Endodermal cell (in vitro differentiated cells): ENCODE measurements at places on chromosomes 13 and 19. TPM values are rescaled to one million over a fixed set of nuclear protein-coding genes. Genes with fewer than 3 reads are reported as not detected.

DNA sequence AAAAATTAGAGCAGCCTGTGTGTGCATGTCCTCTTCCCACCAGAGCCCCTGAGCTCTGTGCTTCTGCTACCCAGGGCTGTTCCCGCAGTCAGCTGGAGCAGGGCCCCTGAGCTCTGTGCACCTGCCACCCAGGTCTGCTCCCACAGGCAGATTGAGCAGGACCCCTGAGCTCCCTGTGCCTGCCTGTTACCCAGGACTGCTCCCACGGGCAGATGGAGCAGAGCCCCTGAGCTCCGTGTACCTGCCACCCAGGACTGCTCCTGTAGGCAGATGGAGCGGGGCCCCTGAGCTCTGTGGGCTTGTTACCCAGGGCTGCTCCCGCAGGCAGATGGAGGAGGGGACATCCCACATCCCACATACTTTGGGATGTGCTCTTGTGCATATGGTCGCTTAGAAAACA, 186.8 kb upstream of the SOX1 start:
- H3K4me1 ChIP-seq: no peaks in the 10 kb centered on the region
- H3K27ac ChIP-seq: no peak overlapping the region
- H3K4me3 ChIP-seq: no peak overlapping the region
- peaks cover 18% of the 10 kb centered on the region for H3K27me3 ChIP-seq
- H3K36me3 ChIP-seq: no peaks in the 10 kb centered on the region

GRCh38 chr13:107205318-107206104, 637.6 kb upstream of the ARGLU1 start:
- no peak overlapping the region for H3K27ac ChIP-seq
- H3K4me3 ChIP-seq: no peak overlapping the region
- no peaks in the 10 kb centered on the region for H3K4me1 ChIP-seq
- H3K36me3 ChIP-seq: no peaks in the 10 kb centered on the region
- no peaks in the 10 kb centered on the region for H3K27me3 ChIP-seq

DNA sequence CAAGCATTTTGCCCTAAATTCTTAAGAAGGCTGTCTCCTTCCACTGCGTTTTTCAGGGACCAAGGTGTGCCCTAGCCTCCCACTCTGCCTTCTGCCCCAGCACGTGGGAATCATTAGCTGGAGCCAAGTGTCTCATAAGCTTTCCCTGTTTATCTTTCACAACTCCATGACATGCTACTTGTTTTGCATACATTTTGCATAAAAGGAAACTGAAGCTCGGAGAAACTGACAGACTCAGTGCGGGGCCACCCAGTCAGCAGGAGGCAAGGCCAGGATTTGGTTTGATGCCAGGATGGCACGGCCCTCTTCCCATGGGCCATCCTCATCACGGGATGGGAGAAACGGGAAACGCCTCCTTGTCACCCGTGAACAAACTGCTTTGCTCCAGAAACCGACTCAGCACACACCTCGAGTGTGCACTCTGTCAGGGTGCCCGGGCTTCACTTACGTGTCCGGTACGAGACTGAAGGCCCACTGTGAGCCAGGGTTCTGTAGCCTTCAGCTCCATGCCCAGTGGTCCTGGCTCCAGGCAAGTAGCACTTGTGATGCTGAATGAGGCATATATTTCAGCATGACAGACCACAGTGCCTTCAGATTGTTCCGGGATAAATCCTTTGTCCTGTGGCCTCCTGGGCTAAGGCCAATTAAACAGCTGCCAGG, 9.6 kb downstream of the CEBPA start:
- no peak overlapping the region for H3K4me3 ChIP-seq
- H3K36me3 ChIP-seq: no peaks in the 10 kb centered on the region
- DNase-seq: no peak
- no peak overlapping the region for H3K27ac ChIP-seq
- peaks cover 3% of the 10 kb centered on the region for H3K27me3 ChIP-seq

Gene ATXN8OS
- not detected in 2 replicates for total RNA-seq

DNA sequence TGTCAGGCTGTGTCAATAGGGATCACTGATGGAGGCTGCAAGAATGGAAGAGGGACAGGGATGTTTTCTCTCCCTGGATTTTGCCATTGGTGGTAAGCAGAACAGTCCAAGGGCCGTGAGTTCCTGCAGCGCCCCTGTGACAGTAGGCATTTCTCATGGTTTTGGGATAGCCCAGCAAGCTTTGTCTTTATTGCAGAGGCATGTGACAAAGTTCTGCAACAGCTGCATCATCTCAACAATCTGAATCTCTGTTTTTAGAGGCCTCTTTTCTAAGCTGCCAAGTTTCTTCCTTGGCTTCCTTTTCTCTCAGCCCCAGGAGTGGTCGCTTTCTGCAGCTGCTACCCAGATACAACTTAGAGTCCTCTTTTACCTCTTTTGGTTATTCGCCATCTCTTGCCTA, 95.7 kb upstream of the TSHZ3 start:
- no peaks in the 10 kb centered on the region for H3K27me3 ChIP-seq
- no peak for DNase-seq
- no peak overlapping the region for H3K27ac ChIP-seq

DNA sequence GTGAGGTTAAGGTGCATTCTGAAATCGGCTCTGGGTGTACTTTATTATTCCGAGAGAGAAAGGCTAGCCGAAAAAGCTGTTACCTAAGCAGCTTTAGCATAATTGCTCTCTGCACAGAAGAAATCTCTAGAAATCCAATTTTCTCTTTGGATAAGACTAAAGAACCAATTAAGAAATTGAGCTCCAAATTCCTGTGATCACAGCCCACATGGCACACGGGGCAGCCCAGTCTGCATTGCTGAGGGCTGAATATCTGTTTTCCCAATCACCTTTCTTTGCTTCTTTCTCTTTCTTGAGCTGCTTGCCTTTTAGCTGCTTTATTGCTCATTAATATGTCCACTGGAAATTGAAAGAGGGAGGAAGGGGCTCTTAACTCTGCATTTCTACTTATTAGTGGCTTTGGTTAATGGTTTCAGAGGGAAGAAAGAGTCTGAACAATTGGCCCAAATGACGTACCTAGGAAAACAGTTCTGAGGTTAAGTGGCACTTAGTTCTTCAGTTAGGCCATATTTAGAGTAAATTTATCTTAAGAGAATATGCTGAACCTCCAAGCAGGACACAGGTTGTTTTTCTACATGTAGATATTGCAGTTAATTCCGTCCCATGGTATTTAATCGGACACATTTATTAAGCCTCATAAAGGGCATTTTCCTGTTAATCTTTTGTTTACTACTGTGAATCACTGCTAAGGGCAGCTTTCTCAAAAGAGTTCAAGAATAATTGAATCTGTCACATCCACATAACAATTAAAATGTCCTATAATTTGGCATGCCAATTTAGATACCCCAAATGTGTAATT, 265.7 kb downstream of the ABCC4 start:
- H3K27ac ChIP-seq: no peak overlapping the region
- peaks cover 55% of the 10 kb centered on the region for H3K36me3 ChIP-seq
- H3K4me1 ChIP-seq: no peaks in the 10 kb centered on the region
- DNase-seq: no peak
- no peaks in the 10 kb centered on the region for H3K27me3 ChIP-seq
- no peak overlapping the region for H3K4me3 ChIP-seq

GRCh38 chr13:113109151-113110047, 3.8 kb downstream of the F7 start:
- H3K27ac ChIP-seq: no peak overlapping the region
- H3K4me1 ChIP-seq: peaks cover 9% of the 10 kb centered on the region
- H3K27me3 ChIP-seq: peaks cover 45% of the 10 kb centered on the region
- no peaks in the 10 kb centered on the region for H3K36me3 ChIP-seq
- no peak overlapping the region for H3K4me3 ChIP-seq
- DNase-seq: peak; percentile 59

Gene STAP2
- 10.4 to 13.2 TPM (median 12.7 TPM) in 3 replicates for total RNA-seq

DNA sequence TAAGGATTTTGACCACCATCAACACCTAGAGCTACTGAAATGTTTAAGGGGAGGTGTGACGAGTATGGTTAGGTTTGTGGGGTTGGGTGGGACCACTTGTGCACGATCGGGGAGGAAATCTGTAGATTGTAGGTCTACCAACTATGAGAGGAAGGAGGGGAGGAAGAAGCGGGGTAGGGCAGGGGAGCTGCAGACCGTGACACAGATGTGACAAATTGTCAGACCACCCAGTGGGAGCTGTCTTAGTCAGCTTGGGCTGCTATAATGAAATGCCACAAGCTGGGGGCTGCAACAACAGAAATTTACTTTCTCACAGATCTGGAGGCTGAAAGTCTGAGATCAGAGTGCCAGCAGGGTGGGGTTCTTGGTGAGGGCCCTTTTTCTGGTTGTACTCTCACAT, 62.2 kb upstream of the ARGLU1 start:
- H3K4me3 ChIP-seq: no peak overlapping the region
- no peaks in the 10 kb centered on the region for H3K36me3 ChIP-seq
- peaks cover 41% of the 10 kb centered on the region for H3K27me3 ChIP-seq
- no peaks in the 10 kb centered on the region for H3K4me1 ChIP-seq
- DNase-seq: no peak
- no peak overlapping the region for H3K27ac ChIP-seq

DNA sequence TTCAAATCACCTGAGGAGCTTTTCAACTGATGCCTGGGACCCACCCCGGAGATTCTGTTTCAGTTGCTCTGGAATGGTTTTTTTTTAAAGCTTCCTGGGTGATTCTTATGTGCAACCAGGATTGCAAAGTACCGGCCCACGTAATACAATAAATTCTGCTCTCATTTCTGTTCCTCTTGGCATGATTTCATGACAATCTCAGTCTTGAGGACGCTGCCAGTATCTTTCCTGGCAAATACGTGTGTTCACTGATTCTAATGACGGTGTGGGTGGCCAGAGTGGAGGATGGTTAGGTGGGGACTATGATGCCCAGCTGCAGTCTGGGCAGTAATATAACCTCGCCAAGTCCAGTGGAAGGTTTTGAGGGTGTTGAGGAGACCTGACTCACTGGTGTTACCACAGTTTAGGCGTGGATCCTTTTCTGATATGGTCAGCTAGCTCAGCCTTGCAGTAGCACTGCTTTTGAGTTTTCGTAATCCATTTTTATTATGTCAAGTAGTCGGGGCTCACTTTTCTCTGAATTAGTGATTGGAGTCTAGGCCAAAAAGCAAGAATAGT, 49.4 kb downstream of the FAM124A start:
- no peaks in the 10 kb centered on the region for H3K27me3 ChIP-seq
- peaks cover 68% of the 10 kb centered on the region for H3K36me3 ChIP-seq
- H3K4me1 ChIP-seq: peaks cover 9% of the 10 kb centered on the region
- no peak overlapping the region for H3K27ac ChIP-seq
- no peak overlapping the region for H3K4me3 ChIP-seq
- peak; percentile 13 for DNase-seq

DNA sequence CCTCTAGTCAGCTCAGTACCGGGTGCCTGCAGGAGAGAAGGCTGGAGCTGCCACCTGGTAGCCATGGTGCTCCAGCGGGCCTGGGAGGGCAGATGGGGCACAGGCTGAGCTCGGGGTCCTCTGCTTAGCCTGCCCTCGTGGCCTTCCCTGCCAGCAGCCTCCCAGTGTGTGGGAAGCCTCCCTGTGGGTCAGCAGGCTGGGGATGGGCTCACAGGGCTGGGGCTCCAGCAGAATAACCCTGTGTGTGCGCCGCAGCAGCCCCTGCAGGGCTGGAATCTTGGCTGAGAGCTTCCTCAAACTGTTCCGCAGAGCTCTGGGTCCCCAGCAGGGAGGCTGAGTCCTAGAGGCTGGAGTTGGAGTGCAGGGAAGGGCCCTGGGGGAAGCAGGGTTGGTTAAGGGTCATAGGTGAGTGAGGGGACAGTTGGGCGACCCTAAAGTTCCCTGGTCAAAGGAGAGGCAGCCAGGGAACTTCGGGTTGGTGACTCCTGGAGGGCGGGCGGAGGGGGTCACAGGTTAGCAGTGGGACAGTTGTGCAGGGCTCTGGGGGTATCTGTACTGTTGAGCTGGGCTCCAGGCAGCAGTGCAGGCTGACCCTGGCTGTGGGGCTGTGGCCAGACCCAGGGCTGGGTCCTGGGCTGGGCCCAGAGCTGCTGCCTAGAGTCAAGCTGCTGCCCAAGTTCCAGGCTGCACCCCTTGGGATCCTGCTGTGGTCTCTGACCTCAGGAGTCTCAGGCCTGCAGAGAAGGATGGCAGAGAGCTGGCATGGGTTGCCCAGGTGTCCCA, 14.0 kb downstream of the ARHGAP33 start:
- DNase-seq: peak; percentile 24
- H3K4me1 ChIP-seq: no peaks in the 10 kb centered on the region
- H3K4me3 ChIP-seq: no peak overlapping the region
- H3K27me3 ChIP-seq: no peaks in the 10 kb centered on the region

Gene IZUMO2
- not detected in 3 replicates for total RNA-seq

DNA sequence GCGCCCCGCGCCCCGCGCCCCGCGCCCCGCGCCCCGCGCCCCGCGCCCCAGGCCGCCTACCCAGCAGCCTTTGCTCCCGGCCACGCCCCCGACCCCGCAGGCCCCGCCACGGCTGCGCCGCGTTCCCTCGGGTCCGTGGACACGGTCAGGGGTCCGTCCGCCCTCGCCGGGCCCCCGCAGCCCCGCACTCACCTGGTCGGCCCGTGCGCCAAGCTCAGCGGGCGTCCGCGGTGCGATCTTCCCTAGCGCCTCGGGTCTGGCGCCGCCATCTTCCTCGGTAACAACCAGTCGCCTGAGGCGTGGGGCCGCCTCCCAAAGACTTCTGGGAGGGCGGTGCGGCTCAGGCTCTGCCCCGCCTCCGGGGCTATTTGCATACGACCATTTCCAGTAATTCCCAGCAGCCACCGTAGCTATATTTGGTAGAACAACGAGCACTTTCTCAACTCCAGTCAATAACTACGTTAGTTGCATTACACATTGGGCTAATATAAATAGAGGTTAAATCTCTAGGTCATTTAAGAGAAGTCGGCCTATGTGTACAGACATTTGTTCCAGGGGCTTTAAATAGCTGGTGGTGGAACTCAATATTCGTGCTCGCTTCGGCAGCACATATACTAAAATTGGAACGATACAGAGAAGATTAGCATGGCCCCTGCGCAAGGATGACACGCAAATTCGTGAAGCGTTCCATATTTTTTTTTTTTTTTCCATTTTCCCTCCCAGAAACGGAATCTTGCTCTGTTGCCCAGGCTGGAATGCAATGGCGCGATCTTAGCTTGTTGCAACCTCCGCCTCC, at the start of the genes MED16 and RNU6-9:
TSS of gene MED16 (minus strand) at position 294 of the 796 bp plus-strand sequence. CDS start 2,056 bp downstream, outside the sequence.
TSS of gene RNU6-9 (plus strand) at position 591 of the 796 bp plus-strand sequence.
- peak; percentile 95 for DNase-seq
- H3K27me3 ChIP-seq: no peaks in the 10 kb centered on the region
- H3K4me3 ChIP-seq: peak within 1 kb of the TSS; percentile 89

Gene PSG3
- total RNA-seq: not detected in 3 replicates

DNA sequence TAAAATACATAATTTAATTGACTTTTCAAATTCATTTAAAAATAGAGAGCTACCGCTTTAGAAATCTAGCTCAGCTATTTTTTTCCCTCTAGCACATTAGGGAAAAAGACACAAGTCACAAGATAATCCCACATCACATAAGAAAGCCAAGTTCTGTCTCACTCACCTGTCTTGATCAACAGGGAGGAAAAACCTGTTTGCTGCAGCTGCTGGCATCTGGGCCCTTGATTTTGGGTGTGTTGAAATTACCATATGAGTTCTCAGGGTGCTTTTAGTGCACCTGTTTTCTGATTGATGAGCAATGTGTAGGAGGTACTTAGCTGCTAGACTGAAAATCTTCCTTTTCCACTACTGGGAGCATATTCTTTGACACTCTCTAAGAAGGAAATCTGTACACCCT, 53.8 kb downstream of the ZDHHC20 start:
- H3K4me3 ChIP-seq: no peak overlapping the region
- H3K4me1 ChIP-seq: no peaks in the 10 kb centered on the region
- H3K27ac ChIP-seq: no peak overlapping the region
- H3K36me3 ChIP-seq: peaks cover 56% of the 10 kb centered on the region
- no peaks in the 10 kb centered on the region for H3K27me3 ChIP-seq

- H3K27me3 ChIP-seq: no peaks in the 10 kb centered on the region
- no peaks in the 10 kb centered on the region for H3K36me3 ChIP-seq
- no peak for DNase-seq
- H3K4me3 ChIP-seq: no peak overlapping the region
Measured at GRCh38 chr13:26571518-26571917, 14.0 kb downstream of the WASF3 start.

Gene KLK12
- total RNA-seq: not detected in 2 replicates

Gene ATP8B3
- total RNA-seq: 3.4 to 14.7 TPM (median 4.3 TPM) in 3 replicates

Gene C19orf33
- 2.9 to 3.6 TPM (median 3.4 TPM) in 3 replicates for total RNA-seq
